ENCODE measurements at places on chromosomes 12 and 14.

GRCh38 chr12:131825146-131825892 lies 2.9 kb upstream of the MMP17 start:
- DNase-seq = peak; percentile 41

- DNase-seq = no peak
These were observed 148.6 kb upstream of the FOXN3 start for GRCh38 chr14:89565607-89566006.

DNA sequence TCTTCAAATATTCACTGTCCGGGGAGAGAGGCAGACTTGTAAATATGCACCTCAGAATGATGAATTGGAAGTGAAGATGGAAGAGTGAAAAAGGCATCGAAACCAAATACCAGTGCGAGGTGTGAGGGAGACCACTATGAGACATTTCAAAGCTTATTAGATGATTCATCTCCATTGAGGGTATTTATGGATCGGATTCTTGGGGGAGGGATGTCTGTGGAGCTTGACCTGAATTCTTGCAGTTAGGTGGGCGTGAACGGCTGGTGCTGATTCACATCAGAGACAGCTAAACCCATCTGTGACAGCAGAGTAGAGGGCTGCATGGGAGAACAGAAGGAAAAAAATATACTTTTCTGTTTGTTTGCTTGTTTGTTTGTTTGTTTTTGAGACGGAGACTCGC lies 677.2 kb downstream of the AACS start:
- no peak for DNase-seq

DNA sequence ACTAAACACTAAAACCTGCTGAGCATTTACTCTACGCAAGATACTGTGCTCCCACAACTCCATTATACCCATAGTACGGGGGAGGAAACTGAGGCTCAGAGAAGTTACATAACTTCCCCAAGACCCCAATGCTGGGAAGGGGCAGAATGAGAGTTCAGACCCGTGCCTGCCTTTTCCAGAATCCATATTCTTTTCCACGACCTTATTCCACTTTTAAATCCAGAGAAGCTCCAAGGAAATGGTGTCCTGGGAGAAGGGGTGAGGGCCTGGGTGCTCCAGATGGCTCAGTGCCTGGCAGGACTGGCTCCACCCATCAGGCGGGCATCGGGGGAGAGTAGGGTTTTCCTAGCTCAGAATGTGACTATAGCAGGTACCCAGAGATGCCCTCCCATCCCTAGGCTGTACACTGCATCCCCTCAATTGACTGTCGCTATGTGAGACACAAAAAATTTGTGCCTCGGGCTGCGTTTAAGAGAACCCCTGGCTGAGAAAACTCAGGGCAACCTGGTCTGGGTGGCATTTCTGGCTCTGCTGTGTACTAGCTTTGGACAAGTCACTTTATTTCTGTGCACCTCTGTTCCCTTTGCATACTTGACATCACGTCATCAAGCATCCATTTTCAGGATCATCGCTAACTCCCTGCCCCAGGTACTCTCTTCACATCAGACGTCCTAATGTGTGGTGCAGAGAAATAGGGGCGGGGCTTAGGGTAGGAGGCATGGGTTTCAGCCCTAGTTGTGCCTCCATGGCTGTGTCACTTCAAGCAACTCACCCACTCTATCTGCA lies 11.6 kb upstream of the IQSEC3 start:
- no peak for DNase-seq

DNA sequence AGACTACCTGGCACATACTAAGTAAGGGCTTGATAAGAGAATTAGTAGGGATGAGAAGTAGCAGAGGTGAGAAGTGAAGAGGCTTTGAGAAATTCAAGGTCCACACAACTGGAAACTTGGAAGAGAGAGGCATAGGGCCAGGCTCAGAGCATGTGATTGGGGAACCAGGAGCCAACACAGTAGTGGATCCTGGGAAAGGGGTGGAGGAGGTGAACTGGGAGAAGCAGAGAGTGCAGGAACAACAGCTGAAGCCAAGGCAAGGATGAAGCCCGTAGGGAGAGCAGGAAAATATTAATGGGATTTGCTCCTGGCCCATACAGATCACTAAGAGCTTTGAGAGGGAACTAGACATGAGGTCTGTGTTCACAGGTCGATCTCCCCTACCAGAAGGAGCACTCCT lies 1.4 kb upstream of the ITGB7 start:
- DNase-seq = no peak

DNA sequence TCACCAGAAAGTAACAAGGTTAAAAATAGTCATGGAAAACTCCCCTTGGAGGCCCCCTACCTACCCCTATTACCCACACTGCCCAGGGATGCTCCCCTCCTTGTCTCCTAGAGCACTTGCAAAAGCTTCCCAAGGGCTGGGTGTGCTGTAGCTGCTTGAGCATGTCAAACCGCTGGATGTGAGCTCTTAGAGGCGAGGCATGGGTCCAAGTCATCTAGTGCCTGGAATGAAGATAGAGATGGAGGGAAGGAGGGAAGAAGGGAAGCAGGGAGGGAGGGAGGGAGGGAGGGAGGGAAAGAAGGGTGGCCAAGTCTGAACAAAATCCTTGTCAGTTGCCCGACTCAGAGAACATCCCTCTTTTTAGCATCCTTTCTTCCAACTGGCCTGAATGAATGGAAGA lies 43.1 kb downstream of the LTBP2 start:
- DNase-seq = no peak

DNA sequence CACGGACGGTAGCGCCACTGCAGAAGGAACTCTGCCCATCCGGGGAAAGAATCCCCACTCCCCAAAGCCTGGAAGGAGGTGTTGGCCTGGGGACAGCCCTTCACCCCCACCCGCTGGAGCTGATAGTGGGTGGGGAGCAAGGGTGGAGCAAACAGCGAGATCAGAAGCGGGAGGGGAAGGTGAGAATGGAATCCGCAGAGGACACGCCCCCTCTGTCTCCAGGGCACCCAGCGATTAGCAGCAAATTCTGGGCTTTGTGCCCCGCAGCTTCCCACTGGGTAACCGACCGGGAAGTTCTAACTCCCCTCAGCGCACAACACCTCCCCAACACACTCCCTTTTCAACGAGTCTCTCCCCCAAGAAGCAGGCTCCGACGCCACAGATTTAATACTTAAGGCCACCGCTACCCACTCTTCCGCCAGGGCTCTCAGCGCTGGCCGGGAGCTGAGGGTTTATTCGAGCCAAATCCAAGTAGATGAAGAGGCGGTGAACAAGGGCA lies 1.4 kb downstream of the SLC25A29 start:
- peak; percentile 49 for DNase-seq

- no peak for DNase-seq
These were observed 297.5 kb downstream of the ZFP36L1 start for GRCh38 chr14:68495101-68496039.

GRCh38 chr14:104547310-104547997 lies 32.1 kb upstream of the C14orf180 start:
- no peak for DNase-seq

DNA sequence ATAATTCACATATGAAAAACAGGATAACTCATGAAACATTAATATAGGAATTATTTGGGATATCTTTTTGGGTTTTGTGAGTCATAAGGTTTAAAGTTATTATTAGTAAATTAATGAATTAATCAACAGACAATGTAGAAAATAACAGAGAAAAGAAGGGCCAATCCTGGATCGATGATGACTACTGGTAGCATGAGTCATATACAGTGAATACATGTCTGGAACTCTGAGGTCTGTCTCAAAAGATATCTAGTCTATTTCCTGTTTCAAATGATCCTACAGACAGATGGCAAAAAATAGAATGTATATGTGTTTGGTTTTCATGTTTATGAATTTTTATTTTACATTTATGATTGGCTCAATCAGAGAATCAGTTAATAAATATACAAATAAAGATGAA lies 86.4 kb upstream of the RTL1 start:
- no peak for DNase-seq

DNA sequence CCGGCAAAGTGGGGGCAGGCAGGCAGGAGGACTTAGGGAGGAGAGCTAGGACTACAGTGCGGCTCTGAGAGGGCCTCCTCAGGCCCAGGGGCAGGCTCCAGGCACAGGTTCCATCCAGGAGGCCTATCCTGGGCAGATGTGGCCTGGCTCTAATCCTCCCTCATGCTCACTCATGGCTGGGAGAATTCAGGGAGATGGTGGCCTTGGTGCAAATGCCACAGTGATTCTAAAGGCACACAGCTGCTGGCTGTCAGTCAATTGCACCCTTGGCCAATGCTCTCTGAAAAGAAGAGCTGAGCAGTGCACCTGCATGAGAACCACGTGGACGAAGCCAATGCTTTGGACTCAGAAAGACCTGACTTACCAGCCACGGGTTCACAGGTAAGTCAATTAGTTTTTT lies 89.6 kb downstream of the C12orf75 start:
- DNase-seq = no peak
